ENCODE measurements at places on chromosomes 2 and 18.

- DNase-seq = no peak
Observed at GRCh38 chr2:61713457-61713856, 140.4 kb downstream of the FAM161A start.

- DNase-seq = no peak
Observed at GRCh38 chr2:37839991-37840390, 85.1 kb upstream of the RMDN2 start.

- DNase-seq = no peak
Observed at GRCh38 chr18:23719634-23720201, 30.5 kb downstream of the LAMA3 start.

GRCh38 chr2:235135990-235136561, 184.3 kb downstream of the SH3BP4 start:
- DNase-seq = peak; percentile 96

DNA sequence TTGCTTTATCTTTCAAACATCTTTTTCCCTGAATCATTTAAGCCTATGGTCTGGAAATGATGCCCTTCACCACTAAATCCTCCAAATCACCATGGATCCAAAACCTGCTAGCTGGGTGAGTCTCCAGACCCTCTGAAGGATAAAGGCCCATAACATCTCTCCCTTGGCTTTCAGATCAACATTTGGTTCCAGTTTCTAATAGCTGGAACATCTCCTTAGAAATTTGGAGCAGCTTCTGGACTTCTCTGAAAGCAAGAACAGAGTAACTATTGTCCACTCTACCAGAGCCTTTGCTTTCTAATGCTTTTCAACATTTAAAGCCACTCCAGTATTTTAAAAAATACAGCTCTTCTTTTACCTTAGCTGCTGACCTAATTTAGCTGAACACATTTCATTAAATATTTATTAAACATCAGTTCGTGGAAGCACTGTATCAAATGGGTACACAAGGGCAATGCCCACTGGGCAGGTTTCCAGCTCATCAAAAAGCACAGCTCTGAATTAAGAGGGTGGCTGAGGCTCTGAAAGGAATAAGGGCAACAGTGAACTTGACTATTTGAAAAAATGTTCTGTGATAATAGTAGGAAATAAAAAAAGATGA, 75.3 kb downstream of the GALNT3 start:
- DNase-seq = no peak

- no peak for DNase-seq
Observed at GRCh38 chr2:25544445-25544844, 128.9 kb downstream of the DTNB start.

DNA sequence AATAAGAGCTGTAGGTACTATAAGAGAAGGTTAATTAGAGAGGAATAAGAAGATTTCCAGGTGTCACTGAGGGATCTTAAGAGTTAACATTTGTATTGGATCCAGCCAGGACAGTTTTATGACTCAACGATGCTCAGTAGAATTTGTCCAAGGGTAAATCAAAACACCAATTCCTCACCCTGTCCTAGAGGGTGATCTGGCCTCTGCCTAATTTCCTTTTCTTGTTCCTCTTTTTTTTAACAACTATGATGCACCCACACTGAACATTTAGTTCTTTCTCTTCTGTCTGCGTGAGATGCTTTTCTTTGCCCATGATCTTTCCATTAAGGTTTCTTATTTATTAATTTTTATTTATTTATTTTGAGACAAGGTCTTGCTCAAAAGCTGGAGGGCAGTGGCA, 92.0 kb downstream of the PMS1 start:
- no peak for DNase-seq
